ENCODE measurements at places on chromosomes 2 and 18.

DNA sequence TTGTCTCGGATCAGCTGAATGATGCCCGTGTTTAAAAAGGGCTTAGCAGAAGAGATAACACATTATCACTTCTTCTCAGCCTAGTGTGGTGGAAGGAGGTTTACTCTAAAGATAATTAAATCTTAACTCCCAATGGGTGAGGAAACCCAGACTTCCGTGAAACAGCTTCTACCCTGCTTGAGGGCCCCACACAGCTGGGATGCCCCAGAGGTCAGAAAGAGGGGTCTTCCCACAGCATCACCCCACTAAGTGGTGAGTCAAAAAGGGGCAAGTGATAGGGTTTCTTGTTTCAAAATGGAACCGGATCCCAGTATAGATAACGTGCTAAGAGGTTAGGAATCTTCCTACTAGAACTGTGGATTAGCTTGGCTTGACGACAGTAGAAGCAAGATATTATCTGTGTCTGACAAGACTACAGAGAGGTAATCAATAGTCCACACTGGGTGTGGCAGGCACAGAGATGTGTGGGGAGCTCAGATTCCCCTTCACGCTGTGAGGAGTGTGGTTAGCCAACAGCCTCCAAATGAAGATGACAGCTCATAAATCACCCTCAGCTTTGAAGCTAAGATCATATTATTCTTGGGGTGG lies 129.6 kb upstream of the COPS8 start:
- DNase-seq, result no peak

- DNase-seq, result no peak
Measured at GRCh38 chr2:236454076-236454475, 115.5 kb upstream of the ACKR3 start.

- no peak for DNase-seq
Measured at GRCh38 chr2:148667113-148667836, 22.7 kb downstream of the EPC2 start.

DNA sequence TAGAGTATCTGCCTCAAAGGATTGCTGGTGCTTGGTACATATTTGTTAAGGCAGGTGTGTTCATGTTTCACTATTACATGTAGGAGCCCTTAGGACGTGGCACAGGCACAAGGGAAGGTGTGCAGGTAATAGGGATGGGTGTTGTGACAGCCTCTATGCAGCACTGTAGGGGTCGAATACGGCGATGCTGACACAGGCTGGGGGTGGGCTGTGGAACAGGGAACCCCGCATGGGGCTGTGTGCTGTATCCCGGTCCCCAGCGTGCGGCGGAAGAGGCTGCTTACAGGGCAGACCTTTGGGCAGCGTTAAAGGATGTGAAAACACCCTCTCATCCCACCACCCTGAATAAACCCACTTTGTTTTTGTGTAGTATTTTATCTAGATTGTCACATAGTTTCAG lies 21.5 kb downstream of the B3GNT2 start:
- DNase-seq, result no peak

GRCh38 chr2:135072125-135072997 lies 20.3 kb downstream of the RAB3GAP1 start:
- DNase-seq, result no peak

DNA sequence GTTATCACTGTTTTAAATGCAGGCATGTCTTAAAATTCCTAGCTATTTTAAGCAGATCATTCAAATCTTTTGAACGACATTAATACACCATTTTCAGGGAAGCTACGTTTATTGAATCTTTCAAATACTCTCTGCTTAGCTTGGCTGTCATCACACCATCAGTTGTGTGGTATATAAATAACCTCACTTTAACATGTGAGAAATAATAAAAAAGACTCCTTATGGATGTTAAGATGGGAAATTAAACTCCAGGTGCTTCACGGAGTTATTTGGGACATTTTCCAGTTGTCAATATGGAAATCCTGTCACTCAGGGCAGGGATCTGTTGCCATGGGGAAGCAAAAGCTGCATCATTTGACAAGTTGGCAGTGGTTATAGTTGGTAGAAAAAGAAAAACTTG lies 649.2 kb upstream of the CDH2 start:
- DNase-seq, result no peak

GRCh38 chr2:85672456-85672855 lies 4.5 kb upstream of the SFTPB start:
- DNase-seq, result no peak

GRCh38 chr2:10771786-10772185 lies 40.8 kb downstream of the PDIA6 start:
- no peak for DNase-seq

- no peak for DNase-seq
Measured at GRCh38 chr2:103153580-103154284, 391.9 kb downstream of the TMEM182 start.

DNA sequence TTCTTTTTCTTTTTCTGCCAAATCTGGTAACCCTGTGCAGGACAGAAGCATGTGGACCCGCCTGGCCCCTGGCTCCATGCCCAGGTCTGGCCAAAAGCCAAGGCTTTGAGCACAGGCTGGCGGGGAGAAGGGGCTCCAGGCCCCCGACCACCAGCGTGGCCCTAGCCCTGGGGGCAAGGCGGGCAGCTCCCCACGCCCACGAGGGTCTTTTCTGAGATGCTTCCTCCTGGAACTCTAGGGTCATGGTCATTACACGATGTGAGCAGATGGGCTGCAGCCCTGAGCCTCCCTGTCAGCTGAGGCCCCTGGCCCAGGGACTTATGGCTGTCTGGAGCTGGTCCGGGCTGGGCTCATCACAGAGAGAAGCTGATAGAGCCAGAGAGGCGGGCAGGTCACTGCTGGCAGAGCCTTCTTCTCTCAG lies 5.7 kb upstream of the OTOS start:
- DNase-seq, result no peak

DNA sequence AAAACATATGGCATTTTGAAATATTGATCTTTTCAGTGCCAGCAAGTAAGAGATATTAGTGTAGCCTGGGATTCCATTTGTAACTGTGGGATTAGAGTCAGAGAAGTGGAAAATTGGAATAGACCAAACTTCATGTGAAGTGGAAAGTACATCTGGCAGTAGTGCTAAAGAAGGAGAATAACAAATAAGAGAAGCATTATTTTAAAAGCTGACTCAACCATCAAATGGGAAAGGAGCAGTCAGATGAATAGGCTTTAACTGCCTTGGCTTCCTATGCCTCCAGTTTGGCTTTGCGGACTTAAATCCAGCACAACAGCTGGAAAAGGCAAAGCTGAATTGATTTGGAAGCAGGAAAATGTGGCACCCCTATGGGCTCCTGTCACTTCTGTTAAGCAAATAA lies 623.1 kb downstream of the TSN start:
- no peak for DNase-seq

GRCh38 chr2:43370146-43370545 lies 143.7 kb upstream of the ZFP36L2 start:
- no peak for DNase-seq

GRCh38 chr2:43810452-43810851 lies 28.2 kb downstream of the ABCG5 start:
- no peak for DNase-seq

DNA sequence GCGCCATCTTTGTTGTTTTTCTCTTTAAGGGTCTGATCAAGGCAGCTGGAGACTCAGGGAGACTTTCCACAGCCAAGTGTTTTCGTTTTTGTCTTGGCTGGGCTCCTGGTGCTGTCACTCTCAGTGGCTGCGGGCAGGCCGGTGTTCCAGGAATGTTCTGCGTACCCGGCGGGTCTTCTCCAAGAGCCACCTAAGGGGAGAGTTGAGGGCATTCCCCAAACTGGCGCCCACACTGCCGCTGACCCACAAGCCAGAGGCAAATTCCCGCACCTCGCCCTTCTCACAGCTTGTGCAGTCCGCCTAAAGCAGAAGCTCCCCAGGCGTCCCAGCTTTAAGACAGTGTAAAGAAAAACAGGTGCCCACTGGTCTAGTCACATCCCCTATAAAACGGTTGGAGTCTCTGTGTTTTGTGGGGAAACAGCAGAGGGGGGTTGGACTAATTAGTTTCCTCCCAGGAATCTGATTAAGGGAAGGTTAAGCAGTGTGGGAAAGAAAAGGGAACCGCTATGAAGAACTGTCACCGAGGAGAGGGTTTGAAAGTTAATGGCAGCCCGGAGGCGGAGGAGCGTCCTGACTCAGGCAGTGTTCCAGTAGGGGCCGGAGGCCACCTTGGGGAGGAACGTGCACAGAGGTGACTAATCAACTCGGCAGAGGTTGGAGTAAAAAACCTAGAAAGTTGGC lies 224.5 kb downstream of the SLC4A3 start:
- no peak for DNase-seq

DNA sequence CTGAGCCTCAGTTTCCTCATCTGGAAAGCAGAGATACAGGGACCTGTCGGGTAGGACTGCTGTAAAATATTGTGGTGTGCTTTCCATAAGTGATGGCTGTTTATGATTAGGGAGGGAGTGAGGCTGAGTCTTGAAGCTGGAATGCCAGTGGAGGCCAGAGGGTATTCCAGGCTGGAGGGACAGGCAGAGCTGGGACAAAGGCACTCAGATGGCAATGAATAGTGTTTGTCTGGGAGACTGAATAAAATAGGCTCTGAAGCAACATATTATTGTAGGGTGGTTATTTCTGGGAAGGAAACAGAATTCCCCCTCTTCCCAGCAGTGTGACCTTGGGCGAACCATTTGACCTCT lies 120.7 kb downstream of the INHBB start:
- no peak for DNase-seq

- no peak for DNase-seq
Measured at GRCh38 chr18:10454681-10455557, 484 bp downstream of the APCDD1 start.

GRCh38 chr18:379681-380330 lies 112.0 kb upstream of the THOC1 start:
- no peak for DNase-seq

DNA sequence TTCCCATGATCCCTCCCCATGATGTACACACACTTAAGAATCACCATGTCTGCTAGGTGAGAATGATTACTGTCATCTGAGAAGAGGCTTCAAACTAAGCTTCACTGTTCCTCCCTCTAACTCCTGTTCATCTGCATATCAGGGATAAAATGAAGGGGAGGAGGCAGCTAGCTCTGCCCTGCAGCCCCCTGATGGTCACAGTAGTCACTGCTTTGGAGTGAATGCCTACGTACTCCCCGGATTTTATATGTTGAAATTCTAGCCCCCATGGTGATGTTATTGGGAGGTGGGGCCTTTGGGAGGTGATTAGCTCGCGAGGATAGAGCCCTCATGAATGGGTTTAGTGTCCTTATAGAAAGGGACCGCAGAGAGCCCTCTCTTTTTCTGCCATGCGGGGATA lies 156.4 kb downstream of the NCKAP5 start:
- DNase-seq, result no peak

GRCh38 chr2:198662905-198663304 lies 794.8 kb downstream of the SATB2 start:
- no peak for DNase-seq

- no peak for DNase-seq
Measured at GRCh38 chr2:80529466-80530165, 225.1 kb upstream of the LRRTM1 start.

- DNase-seq, result no peak
Measured at GRCh38 chr2:223929571-223930102, 15.5 kb downstream of the WDFY1 start.

DNA sequence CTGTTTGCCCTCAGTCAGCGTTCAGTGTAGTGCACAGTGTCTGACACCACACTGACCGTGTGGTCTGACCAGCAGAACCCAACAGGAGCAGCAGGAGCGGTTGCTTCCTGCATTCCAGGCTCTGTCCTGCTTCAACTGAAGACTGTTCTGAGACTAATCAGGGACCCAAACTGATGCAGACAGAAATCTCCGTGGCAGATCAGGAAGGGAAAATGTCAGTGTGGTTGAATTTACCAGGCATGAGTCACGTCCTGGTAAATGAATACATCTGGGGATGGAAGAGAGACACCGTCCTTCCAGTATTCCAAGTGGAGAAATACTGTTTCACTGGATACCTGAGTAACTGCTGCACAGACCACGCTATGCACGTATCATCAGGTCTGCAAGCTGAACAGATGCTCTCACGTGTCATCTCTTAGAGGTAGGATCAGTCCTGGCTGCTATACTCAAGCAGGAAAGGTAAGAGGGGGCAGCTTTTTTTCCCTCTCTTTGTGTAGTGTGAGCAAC lies 223.6 kb upstream of the EPAS1 start:
- DNase-seq, result no peak

DNA sequence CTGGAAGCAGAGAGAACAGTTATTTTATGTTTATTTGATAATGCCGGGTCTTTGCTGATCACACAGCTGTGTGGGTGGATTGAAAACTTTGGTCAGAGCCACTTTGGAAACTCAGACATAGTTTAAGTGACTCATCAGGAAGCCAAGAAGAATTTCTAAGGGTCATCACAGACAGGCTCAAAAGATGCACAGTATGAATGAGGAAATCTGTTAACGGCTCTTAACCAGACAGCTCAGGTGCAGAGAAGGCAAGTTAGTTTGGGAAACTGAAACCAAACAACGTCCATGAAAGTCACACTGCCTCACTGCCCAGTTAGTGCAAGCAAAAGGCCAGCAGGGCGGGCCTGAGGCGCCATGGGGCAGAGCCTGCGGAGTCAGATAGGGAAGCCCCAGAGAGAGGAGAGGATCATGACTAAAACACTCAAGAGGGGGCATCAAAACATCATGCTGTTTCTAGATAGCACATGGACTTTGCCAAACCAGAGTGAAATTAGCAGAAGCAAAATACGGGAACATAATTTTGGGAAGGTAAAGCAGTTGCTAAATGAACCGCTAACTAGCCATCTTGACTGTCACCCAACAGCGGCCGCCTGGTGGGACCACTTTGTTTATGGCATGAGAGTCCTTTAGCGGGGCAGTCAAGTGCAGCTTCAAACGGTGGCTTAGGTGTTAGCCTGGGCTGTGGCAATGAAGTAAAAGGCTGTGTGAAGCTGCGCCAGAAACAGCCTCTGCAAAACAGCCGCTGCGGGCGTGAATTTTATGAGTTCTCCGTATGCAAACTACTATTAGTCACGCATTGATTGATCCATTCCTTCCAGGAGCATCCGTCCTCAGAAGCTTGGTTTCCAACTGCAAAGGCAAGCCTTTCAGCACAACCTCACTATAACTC lies 101.2 kb downstream of the KCTD18 start:
- DNase-seq, result no peak

- no peak for DNase-seq
Measured at GRCh38 chr2:35428548-35428947, 927.0 kb upstream of the CRIM1 start.

GRCh38 chr2:108370080-108370479 lies 7.7 kb upstream of the SULT1C4 start:
- DNase-seq, result no peak

DNA sequence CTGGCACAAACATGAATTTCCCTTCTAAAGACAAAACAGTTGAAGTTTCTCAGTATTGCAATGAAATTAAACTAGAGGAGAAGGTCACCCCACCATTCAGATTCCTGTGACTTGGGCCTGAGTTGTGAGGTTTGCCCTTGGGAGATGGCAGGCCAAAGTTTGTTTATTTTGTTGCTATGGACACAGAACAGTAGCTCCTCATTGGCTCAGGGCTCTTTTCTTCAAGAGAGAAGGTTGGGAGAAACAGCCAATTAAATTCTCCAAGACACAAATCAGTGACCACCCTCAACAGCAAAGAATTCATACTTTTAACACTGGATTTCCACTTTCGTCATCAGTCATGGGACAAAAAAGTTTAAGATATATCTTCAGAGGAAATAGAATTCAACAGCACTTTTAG lies at the start of gene FLACC1:
Gene FLACC1 (minus strand): TSS at position 125 of the 400 bp plus-strand sequence. CDS start 5,941 bp downstream, outside the sequence.
- no peak for DNase-seq

All from GM12864 (cell line).